NCI-H1436 treated with DMSO at 0.1 percent for 48 hours (cell line): ENCODE measurements at places on chromosomes 6 and 20.

GRCh38 chr6:47587493-47587892 lies 109.9 kb downstream of the CD2AP start:
- DNase-seq: no peak

DNA sequence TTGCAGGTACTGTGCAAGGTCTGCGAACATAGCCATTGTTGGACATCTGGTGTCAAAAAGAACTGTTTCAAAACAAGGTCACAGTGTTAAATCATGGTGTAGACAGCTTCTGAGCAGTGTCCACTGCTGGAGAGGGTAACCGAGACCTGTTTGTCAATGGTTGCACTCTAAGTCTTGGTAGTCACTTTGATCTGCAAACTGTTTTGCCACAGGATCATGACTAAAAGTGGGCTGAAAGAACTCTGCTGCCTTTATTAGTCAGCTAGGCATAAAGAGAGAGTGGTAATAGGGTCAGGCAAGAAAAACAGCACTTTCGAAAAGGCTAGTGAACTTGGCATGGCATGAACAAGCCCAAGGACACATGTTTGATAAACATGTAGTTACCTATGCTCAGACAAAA lies 552.3 kb upstream of the CITED2 start:
- no peak for DNase-seq

- no peak for DNase-seq
Measured at GRCh38 chr6:41638002-41638934, at the start of gene MDFI. Gene MDFI (plus strand): TSS chr6:41638468. CDS start chr6:41638750, 282 bp downstream.

- DNase-seq: no peak
Measured at GRCh38 chr20:47448429-47448828, 53.3 kb upstream of the NCOA3 start.

- peak; percentile 48 for DNase-seq
Measured at GRCh38 chr6:98769546-98769945, 64.8 kb upstream of the POU3F2 start.

GRCh38 chr6:157775376-157775775 lies 47.7 kb upstream of the SNX9 start:
- DNase-seq: no peak

GRCh38 chr6:41630946-41631345 lies 7.3 kb upstream of the MDFI start:
- DNase-seq: no peak

GRCh38 chr6:25112322-25112773 lies 166.8 kb upstream of the CARMIL1 start:
- no peak for DNase-seq

DNA sequence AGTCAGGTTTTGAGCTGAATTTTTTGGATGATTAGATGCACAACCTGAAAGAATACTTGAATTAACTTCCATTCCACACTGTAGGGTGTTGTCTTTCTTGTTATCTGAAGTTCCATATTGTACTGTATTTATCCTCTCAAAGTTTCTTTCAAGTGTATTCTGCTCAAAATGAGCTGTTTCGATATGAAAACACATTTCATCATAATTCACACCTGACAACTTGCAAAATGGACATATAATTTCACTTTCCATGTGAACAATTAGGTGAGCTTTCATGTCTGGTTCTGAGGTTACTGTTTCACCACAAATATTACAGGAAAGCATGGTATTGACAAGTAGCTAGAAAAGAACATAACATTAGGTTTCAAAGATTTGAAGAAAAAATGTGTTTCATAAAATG lies 1.7 kb downstream of the ZUP1 start:
- DNase-seq: no peak

- DNase-seq: no peak
Measured at GRCh38 chr6:156647991-156648390, 129.2 kb upstream of the ARID1B start.

DNA sequence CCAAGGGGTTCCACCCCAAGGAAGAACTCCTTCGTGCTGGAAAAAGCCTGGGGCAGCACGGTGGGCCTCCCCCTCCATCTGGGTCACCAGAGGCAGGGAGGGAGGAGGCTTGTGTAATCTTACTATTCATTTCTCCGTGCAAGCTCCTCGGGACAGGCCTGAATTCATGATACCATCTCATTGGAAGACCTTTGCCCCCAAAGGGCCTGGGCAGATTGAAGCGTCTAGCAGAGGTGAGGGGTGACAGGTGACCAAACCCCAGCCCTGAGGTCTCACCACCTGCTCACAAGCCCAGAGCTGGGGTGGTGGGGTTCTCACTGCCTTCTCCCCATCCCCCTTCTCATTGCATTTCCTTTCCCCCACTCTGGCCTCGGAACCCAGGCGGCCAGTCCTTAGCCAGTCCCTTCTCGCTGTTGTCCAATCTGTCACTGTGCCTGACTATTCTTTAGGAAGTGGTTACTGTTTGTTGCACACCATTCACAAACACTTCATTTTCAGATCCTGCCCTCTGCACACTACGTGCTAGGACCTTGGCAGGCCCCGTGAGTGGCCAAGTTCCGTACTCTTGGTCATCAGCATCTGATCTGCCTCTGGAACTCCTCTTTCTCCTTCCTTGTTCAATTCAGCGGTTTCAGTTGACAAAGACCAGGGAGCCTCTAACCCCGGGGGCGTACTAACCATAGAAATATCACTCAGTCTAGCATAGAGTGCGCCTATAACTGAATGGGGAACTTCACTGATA lies 137.1 kb downstream of the LY86 start:
- no peak for DNase-seq

- DNase-seq: no peak
Measured at GRCh38 chr6:81748994-81749393, 3.5 kb downstream of the TENT5A start.

DNA sequence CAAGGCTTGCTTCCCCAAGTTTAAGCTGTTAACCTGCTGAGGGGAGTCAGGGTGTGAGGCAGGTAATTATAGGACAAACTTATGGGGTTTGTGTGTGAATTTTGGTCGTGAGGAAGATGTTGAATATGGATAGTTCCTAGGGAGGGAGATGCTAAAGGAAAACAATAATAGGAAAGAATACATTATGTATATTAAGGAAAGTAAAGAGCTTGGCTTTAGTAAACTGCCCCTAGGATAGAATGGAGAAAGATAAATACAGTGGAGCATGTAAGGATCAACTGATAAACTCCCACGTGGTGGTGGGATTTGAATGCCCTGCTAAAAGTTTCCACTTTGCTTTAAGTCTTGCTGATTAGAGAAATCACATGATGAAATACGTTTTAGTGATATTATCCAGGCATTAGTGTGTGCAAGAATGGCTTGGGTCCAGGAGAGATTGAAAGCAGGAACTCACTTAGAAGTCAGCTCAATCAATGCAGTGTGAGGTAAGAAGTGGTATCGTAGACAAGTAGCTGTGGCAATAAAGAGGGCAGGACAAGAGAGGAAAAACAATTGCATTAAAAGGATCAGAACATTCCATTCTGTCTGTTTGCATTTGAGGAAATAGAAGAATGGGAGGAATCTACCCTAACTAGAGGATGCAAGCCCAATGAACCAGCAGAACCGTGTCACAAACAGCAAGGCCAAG lies 52.5 kb downstream of the RPS12 start:
- no peak for DNase-seq

DNA sequence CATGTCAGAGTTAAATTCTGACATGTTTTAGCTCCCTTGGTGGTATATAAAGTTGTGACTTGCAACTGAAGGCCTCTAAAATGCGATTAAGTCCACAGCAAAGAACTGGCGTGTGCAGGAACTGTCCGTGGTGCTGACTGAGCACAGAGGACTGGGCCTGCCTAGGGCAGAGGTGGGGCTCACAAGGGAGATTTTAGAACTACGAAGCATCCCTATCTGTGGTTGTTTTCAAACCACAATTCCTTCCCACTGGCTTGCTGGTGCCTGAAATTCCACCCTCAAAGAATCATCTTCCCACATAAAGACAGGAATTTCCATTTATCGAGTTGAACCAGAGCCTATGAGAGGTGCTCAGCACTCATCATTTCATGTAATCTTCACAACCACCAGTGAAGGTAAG lies 30.1 kb downstream of the RIMS4 start:
- DNase-seq: no peak

DNA sequence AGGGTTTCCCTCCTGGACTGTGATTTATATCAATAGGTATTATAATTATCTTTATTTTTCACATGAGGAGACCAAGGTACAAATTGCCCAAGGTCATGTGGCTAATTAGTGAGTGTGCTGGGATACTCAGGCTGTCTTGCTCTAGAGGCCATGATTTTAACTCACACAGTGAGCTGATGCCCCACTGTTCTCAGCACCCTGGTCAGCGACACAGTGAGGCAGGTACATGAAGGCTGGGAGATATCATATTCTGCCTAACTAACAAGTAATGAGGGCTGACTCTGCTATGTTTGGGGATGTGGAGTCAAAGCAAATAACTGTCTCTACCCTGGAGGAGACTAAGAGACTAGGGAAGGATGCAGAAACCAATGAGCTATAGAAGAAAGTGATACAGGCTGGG lies 501.1 kb downstream of the PTPRT start:
- DNase-seq: no peak

GRCh38 chr6:158223926-158224325 lies 55.8 kb downstream of the GTF2H5 start:
- no peak for DNase-seq

DNA sequence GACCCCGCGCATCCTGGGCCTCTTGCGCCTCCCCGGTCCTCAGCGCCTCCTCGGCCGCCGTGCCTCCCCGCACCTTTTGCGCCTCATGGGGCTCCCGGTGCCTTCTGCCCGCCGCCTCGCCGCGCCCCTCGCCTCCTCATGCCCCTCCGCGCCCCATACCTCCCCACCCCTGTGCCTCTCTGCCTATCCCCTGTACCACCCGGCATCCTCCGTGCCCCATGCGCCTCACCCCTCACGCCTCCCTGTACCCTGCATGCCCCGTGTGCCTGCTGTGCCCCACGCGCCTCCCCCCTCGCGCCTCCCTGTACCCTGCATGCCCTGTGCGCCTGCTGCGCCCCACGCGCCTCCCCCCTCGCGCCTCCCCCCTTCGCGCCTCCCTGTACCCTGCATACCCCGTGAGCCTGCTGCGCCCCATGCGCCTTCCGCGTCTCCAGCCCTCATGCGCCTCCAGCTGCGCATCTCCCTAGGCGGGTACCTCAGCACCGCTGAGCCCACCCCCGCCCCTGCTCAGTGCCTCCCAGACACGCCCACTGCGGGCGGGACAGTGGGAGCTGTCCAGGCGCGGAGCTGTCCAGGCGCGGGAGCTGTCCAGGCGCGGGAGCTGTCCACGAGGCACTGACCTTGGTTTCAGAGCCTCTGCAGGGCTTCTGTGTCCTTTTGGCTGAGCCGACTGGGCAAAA lies 37.1 kb downstream of the IGF2R start:
- DNase-seq: no peak

DNA sequence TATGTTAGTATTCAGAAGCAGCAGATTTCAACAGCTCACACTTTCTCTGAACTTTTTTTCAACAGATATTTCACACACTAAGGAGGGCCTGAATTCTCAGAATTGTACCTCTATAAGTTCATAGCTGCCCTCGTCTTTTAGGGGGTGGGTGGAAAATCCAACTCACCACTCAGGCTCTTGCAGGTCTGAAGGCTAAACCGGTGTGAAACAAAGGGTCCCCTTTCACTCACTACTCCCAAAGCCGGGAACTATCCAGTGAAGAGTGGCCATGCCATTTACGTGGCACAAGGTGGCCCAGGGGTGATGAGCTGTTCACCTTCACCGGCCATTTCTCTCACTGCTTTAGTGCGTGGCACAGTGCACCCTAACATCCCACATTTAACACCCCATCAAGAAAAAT lies 24.2 kb downstream of the TBC1D7 start:
- DNase-seq: no peak

GRCh38 chr6:21665110-21665391 lies 71.5 kb downstream of the SOX4 start:
- DNase-seq: no peak

DNA sequence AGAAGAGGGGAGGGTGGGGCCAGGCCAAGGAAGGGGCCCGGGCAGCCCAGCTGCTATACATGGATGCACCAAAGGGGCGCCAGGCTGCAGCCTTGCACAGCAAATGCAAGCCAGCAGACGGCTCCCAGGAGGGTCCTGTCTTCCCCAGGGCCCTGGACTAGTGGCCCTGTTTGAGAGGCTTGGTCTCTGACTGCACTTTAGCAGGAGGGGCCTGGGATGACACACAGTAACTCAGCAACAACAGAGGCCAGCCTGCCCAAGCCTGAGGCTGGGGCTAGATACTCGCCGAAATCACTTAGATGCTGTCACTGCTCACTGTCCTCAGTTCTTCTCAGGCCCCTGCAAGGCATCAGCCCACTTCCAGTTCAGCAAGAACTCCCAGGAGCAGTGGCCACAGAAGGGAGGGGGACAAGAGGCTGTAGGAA lies 73.5 kb downstream of the TRAM2 start:
- DNase-seq: peak; percentile 7

DNA sequence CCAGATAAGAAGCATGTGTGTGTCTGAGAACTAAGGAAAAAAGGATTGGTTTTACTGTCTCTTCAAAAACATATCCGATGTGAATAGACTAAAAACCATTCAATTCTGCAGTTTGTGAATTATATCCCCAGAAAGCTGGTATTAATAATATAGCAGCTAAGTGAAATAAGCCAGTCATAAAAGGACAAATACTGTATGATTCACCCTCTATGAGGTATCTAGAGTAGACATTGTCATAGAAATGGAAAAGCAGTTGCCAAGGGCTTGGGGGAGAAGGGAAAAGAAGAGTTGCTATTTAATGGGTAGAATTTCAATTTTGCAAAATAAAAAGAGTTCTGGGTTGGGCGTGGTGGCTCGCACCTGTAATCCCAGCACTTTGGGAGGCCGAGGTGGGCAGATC lies 137.5 kb downstream of the ATXN1 start:
- DNase-seq: no peak

DNA sequence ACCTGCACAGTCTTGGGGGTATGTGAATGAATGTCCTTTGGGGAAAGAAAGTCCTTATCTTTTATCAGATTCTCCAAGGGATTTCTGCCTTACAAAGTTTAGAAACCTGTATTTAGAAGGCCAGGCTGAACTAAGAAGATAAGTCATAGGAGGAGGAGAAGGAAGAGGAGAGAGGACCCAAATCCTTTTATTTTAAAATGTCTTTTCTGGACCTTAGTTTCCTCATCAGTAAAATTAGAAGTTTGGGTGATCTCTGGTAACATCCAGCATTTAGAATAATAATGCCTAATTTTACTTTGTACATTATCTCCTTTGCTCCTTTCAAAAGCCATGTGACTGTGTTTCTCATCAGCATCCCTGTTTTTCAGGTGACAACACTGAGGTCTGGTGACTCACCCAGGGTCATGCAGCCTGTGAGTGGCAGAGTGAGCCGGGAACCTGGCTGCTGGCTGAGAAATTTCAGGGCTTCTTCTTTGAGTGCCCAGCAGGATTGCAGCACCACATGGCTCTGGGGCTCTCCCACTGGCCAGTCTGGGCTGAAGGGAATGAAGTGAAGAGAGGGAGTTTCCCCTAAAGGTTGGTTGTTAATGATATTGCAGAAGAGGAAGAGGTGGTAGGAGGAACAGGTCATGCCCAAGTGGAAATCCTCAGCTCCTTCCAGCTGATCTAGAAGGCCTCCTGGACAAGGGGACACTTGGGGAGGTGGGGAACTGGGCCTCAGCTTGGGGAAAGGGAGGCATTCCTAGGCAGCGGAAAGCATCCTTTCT lies 34.0 kb downstream of the VEGFA start:
- no peak for DNase-seq

GRCh38 chr20:62916703-62917476 lies 9.4 kb downstream of the DIDO1 start:
- DNase-seq: no peak
